ENCODE measurements at places on chromosomes 6 and 20.

- no peak for DNase-seq
Observed at GRCh38 chr6:106145741-106146227, 59.6 kb downstream of the PRDM1 start.

DNA sequence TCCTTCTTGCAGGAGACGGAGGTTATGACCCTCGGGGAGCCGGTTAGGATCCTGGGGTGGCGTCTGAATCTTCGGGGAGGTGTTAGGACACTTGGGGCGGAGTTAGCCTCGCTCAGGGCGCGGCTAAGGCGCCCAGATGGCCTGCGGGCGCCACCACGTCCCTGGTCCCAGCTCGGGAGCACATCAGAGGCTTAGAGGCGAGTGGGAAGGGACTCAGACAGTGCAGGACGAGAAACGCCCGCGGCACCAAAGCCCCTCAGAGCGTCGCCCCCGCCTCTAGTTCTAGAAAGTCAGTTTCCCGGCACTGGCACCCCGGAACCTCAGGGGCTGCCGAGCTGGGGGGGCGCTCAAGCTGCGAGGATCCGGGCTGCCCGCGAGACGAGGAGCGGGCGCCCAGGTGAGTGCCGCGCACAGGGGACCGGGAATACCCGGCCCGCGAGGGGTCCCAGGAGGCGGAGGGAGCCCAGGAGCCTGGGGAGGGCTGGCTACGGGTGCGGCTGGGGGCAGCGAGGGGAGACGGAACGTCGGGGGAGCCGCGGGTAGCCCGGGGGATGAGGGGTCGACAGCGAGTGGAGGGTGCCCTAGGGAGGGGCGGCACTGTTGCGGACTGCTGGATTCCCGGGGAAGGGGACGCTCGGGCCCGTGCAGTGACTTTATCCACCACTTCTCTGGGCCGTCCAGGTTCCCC, at the start of gene HCK:
TSS of gene HCK (plus strand) at position 153 of the 688 bp plus-strand sequence.
- no peak for DNase-seq

DNA sequence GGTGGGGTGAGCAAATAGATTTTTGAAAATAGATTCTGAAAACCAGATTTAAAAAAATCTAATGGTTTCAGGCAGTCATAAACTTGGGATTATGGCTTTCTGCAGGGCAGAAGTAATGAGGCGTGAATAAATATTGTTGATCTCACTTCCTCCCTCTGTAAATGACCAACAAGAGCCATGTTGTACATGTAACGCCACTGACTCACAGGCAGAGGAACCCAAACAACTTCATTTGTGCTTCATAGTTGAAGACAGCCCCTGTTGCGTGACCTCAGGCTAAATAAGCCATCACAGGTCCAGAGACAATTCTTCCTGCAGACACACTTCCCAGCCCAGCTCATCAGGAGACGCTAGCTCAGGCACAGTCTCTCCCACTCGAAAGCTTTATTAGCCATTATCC, 59.1 kb upstream of the F13A1 start:
- DNase-seq = no peak

- no peak for DNase-seq
Observed at GRCh38 chr6:38056361-38056760, 236.8 kb downstream of the ZFAND3 start.

- no peak for DNase-seq
Observed at GRCh38 chr6:127878115-127878514, 22.7 kb downstream of the THEMIS start.

DNA sequence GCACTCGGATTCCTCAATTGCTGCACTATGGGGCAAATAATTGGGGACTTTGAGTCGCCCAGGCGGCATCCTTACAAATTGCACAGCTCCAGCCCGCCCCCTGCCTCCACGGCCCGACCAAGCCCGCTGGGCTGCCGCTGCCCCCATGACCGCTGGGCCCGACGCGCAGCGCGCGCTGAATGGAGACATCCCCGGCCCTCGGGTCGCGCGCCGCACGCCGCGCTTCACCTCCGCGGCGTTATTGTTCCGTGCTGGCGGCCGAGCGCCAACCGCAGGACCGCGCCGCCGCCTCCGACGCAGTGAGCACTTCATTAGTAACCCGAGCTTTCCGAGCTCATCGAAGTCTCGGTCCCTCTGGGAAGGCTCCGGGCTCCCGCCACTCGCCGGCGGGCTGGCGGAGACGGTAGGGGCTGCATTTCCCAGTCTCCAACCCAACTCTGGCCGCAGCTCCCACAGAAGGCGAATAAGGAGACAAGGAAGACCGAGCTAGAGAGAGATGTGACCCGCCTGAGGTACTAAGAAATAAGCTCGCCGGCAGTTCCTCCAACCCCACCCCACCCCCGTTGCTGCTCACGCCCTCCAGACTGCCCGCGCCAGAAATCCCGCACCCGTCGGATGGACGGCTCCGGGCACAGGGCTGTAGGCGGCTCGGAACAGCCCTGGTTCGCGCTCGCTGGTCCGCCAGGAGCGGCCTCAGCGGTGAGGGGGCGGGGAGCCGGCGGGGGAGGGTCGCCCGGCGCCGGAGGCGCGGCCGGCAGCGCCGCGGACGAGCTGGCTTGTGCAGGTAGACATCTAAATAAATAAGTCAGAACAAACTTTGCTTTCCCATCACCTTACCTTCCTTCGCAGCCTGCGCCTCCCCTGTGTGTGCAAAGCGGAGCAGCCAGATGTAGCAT, 703 bp downstream of the EPHA7 start:
- peak; percentile 58 for DNase-seq

DNA sequence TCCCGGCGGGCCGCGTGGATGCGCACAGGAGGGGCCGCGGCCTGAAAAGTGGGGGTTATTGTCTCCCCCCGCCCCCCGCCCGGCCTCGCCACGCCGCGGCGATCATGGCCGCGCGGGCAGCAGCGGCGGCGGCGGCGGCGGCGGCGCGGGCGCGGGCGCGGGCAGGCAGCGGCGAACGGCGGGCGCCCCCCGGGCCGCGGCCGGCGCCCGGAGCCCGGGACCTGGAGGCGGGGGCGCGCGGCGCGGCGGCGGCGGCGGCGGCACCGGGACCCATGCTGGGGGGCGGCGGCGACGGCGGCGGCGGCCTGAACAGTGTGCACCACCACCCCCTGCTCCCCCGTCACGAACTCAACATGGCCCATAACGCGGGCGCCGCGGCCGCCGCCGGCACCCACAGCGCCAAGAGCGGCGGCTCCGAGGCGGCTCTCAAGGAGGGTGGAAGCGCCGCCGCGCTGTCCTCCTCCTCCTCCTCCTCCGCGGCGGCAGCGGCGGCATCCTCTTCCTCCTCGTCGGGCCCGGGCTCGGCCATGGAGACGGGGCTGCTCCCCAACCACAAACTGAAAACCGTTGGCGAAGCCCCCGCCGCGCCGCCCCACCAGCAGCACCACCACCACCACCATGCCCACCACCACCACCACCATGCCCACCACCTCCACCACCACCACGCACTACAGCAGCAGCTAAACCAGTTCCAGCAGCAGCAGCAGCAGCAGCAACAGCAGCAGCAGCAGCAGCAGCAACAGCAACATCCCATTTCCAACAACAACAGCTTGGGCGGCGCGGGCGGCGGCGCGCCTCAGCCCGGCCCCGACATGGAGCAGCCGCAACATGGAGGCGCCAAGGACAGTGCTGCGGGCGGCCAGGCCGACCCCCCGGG, 637 bp downstream of the ARID1B start:
- peak; percentile 45 for DNase-seq

- no peak for DNase-seq
Observed at GRCh38 chr6:9606435-9607134, 808.3 kb downstream of the TFAP2A start.

GRCh38 chr20:5511930-5512329, 195.2 kb upstream of the PROKR2 start:
- DNase-seq = no peak

- DNase-seq = no peak
Observed at GRCh38 chr6:127347178-127347577, 3.8 kb upstream of the ECHDC1 start.

- DNase-seq = peak; percentile 74
Observed at GRCh38 chr6:31791324-31792089, 4.0 kb downstream of the VARS1 start.

- no peak for DNase-seq
Observed at GRCh38 chr20:25318471-25319240, 70.8 kb downstream of the PYGB start.

DNA sequence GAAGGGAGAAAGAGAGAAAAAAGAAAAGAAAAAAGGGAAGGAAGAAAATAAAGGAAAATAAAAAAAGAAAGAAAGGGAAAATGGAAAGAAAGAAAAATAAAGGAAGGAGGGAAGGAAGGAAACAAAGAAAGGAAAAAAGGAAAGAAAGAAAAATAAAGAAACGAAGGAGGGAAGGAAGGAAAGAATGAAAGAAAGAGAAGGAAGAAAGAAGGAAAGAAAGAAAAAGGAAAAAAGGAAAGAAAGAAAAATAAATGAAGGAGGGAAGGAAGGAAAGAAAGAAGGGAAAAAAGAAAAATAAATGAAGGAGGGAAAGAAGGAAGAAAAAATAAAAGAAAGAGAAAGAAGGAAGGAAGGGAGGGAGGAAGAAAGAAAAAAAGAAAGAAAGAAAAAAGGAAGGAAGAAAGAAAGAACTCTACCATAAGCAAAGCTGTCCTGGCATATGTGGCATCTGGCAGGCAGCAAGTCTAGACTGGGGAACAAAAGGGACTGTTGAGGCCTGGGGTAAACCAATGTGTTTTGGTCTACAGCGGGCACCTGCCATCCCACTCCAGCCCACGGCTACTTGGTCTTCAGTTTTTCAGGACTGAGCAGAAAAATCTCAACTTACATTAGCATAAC, 86.9 kb downstream of the TFAP2C start:
- no peak for DNase-seq

All from neural crest cell (in vitro differentiated cells).